ENCODE measurements at places on chromosomes 3 and 15.

DNA sequence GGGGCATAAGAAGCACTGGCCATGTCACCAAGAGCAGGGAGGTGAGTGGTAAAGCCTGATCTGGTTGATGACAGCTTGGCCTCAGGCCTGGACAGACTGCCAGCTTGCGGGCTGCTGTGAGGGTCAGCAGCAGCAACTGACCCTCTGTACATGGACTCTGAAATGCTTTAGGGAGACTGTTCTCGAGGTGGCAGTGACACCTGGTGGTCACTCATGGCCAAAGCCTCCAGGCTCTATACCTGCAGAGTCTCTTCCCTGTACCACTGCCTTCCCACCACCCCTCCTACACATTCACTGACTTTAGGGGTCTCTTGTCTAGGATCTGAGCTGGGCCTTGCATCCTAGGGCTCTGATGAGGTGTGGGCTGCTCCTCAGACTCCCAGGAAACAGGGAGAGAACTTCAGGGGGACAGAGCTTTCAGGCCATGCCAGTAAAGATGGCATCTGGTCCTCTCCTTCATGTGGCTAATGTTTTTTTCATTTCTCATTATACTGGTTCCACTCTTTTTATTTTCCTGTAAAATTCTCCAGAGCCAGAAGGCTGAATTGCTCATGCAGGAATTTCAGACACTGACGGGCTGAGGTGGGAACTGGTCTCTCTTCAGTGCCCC, 17.2 kb upstream of the TIMP4 start:
- no peak for DNase-seq

- no peak for DNase-seq
Observed at GRCh38 chr3:106337116-106337515, 468.3 kb upstream of the CBLB start.

DNA sequence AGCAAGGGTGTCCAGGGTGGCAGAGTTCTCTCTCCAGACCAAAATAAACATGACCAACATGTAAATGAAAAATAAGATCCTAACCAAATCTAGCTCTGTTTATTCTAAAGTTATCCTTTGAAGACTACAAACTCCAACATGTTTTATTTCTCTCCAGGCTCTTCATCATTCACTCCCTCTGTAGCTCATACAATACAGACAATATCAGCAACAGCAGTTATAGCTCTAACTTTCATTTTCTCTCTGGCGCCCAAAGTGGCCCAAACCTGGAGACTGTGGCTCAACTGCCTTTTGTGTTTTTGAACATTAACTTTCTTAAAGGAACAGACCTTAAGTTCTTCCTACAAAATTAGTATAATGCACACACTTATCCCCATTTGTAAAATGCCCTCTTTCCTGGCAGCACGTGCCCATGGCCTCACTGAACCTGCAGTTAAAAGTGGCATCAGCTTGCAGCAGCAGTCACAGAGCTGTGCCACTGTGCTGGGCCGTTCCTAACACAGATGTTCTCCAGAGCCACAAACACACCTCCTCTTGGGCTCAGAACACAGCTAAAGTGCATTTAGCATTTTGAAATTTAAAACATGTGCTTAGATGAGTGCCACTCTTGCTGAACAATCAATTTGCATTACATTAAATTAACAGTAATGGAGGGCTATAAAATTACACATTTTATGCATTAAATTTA, 91.9 kb downstream of the RORA start:
- DNase-seq = no peak

DNA sequence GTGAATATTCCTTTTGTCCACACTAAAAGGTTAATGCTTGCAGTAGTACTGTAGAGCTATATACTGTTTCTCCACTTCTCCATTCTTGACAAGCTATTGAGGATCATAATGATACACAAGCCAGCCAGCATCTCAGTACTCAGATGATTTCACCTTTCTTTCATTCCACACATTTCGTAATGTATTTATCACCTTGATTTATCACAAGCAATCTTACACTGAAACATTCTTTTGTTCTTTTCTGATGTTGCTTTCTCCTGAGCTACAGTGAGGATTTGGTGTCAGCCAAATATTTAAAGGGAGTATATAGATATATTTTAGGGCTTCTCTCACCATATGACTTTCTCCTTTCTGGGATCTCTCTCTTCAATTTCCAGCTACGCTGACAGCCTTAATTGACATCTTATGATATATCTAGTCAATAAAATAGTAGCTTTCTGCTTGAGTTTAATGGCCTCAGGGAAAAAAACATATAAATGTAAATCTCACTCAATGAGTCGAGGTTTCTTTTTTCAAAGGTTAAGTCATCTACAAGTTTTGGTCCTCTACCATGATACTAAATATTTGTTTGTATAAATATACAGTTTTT, 1327.0 kb downstream of the NSUN3 start:
- DNase-seq = no peak

DNA sequence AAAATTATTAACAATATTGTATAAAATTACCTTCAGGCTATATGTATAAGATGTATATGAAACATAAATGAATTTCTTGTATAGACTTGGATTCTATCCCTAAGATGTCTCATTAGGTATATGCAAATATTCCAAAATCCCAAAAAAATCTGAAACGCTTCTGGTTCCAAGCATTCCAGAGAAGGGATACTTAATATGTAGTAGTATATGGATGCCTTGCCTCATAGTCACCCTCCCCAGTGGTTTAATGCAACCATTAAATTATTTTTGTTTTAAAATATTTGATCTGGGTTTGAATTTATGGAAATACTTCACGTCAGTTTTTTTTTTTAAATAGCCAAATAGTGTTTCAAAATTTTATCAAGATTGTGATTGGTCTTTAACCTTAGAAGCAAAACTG, 27.2 kb downstream of the PLCL2 start:
- DNase-seq = no peak

GRCh38 chr15:34318277-34319079, 19.1 kb downstream of the SLC12A6 start:
- DNase-seq = no peak

GRCh38 chr3:151135541-151136337, 50.3 kb downstream of the MED12L start:
- no peak for DNase-seq

GRCh38 chr3:106631373-106632108, 745.7 kb upstream of the CCDC54 start:
- no peak for DNase-seq

DNA sequence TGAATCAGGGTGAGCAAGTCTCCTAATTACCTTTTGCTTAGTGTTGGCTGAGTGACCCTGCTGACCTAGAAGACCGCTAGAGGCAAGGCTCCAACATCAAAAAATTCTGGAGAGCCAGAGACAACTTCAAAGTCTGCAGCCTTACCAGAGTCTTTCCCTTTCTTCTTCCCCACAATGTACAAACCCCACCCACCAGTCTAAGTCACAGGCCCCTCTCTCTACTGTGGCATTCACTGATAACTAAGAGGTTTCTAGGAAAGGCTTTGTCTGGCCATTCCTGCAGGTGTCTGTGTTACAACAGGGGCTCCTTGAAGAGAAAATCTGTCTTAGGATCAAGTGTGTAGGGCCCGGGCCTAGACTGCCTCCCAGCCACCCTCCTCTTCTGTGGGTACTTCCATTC, 525 bp downstream of the MYH15 start:
- DNase-seq = no peak

GRCh38 chr3:12308517-12308916, 19.6 kb downstream of the PPARG start:
- DNase-seq = no peak

GRCh38 chr15:99704444-99704838, 28.8 kb downstream of the LYSMD4 start:
- no peak for DNase-seq

- DNase-seq = no peak
Observed at GRCh38 chr3:119428538-119428937, 34.9 kb downstream of the TMEM39A start.

DNA sequence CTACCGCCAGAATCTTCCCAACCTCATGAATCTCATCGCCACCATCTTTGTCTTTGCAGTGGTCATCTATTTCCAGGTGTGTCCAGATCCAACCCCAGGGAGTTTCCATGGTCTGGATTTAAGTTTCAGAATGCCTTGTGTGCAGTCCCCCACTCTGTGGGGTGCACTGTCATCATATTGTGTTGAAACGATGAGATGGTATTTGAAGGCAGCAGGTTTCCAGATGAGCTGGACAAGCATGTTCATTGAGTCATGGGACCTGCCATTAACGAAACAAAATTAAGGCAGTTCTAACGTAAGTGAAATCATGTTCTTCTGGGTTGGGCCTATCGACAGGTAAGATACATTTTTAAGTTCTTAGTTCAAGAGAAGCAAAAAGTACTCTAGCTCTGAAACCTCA, 12.7 kb downstream of the SEC61A1 start:
- DNase-seq = no peak

DNA sequence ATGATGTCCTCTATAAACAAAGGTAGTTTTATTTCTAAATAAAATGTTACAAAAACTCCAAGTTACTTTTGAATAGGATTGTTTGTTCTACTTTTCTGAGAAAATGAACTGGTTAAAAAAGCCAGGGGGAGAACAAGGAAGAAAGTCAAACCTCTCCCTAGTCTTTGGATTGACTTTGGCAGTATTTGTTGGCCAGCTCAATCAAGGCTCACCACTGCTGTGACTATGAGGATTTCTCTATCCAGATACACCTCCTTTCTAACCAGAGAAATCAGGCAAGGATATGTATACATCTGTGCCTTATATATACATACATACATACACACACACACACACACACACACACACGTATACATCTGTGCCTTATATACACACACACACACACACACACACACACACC, 107.8 kb downstream of the FEZF2 start:
- DNase-seq = no peak

DNA sequence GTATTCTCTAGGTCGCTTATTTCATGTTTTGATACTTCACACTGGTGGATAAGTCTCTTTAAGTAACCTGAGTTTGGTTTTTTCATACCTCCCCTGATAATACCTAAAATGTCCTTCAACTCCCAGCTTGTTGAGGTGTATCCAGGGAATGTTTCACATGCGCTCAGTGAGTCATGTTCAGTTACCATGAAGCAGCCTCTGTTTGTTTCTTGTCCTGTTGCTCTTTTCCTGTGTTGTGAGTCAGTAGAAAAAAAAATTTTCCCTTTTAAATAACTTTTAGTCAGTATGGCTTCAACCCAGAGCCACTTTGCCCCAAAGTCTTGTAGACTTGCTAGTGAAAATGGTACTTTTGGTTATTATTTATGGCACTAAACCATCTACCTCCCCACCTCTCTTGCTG, 278.4 kb upstream of the ZPLD1 start:
- no peak for DNase-seq

- no peak for DNase-seq
Observed at GRCh38 chr15:46089467-46089935, 454.7 kb downstream of the SQOR start.

- no peak for DNase-seq
Observed at GRCh38 chr3:188152660-188153436, 1.1 kb upstream of the LPP start.

- no peak for DNase-seq
Observed at GRCh38 chr3:12449889-12450682, 34.2 kb upstream of the TSEN2 start.

DNA sequence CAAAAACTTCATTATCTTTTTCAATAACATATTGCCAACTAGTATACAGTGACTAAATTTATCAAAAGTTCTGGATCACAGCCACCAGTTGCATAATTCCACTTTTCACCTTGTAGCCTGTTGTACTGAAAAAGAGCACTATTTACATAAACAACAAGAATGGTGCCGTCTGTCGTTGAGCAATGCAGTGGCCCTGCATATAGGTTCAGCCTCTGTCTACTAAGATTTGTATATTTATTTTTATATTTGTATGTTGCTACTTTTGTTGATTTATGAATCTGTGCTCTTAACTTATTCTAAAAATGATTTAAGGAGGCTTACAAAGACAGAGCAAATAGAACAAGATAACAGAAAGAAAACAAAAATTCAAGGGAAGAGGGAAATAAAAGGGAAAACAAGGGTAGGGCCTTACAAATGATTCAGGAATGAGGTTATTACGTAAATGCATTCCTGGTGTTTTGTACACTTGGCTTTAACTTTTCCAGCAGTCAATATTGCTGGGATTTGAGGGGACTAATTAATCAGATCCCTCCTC, 257.6 kb upstream of the STT3B start:
- no peak for DNase-seq

- no peak for DNase-seq
Observed at GRCh38 chr15:99683000-99683670, 50.1 kb downstream of the LYSMD4 start.

DNA sequence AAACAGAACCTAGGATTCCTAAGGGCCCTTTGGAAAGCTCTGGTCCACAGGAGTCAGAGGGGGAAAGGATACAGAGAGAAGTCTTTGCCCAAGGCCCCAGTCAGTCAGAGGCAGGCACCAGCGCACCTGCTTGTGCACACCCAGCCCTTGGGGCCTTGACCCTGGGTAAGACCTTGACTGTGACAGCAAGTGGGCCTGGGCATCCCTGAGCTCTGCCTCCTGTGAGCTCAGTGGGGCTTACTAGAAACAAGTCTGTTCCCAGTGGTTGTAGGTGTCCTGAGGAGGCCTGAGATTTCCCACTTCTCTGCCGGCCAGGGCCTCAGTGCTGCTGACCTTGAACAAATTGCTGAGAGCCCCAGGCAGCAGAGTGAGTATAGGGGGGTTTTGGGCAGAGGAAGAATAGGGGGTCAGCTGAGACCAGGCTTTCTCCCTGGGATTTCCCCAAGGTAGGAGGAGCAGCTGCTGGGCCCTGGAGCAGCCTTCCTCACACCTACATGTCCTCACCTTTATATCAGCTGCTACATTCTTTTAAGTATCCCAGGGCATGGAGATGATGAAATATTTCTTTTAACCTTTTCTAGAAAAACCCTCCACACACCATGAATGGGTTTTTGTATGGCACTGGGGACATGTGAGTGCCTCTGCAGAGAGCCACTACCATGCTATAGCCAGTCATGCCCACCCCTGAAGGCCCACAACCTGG, 9.7 kb upstream of the DAG1 start:
- no peak for DNase-seq

- no peak for DNase-seq
Observed at GRCh38 chr15:98817745-98818144, 169.4 kb downstream of the IGF1R start.

GRCh38 chr3:189720736-189721417, 89.7 kb downstream of the TP63 start:
- DNase-seq = no peak

GRCh38 chr3:123021996-123022510, 5.5 kb downstream of the SEMA5B start:
- DNase-seq = no peak

DNA sequence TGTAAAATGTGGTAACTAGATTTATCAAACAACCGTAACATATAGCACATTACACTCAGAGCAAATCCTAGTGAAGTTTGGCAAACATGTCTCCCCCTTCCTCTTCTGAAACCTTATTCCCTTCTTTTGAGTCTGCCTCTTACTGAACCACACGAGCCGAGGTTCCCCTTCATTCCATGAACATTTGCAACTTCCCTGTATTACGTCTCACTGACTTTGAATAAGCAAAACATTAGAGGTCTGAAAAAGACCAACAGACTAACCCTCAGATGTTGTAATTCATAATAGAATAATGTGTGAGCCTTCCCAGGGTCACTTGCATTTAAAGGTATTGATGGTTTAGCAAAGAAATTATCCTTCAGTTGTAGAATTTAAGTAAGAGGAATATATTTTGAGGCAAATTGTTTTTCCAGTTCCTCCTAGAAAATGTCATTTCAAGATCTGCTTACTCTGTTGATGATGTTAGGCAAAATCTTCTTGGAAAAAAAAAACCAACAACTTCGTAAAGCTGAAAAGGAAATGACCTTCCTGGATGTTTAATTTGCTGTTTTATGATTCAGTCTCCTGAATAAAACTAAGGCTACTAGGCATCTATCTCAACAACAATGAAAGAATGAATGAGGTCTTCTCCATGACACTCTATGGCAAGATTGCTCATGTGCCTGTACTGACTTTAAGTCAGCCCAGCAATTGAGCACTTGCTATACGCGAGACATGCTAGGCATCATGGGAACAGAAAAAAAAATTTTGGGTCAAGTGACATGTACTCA, 296.9 kb upstream of the NECTIN3 start:
- DNase-seq = no peak
